ENCODE measurements at places on chromosomes 12 and 14.

DNA sequence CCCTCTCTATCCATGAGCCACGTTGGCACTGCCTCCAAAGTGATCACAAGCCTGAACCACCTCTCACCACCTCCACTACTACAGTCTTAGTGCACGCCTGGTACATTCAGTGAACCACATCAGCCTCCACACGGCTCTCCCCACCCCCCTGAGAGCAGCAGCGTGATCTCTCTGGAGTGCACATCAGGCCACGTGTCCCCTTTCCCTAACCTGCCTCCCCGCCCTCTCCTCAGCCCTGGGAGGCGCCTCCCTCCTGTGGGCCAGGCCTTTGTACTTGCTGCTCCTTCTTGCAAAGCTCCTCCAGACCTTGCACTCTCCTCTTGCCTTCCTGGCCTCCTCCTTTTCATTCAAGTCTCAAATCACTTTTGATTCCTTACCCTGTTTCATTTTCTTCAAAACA lies 49.8 kb downstream of the SLC6A12 start:
- peak; percentile 7 for DNase-seq

DNA sequence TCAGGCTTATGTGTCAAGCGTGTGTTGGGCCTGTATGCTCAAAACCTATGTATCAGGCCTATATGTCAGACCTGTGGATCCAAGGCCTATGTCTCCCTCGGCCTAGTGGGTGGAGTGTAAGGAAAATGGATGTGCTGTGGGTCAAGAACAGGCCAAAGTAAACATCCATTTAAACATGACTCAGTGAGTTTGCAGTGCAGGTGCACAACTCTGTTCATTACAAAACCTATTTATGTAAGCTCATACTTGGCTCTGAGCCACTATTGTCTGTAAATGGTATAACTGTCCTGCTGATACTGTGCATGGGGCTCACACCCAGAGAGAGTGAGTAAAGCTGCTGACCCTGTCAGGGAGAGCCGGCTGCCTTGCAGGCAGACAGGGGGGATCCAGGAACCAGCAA lies 249.7 kb upstream of the AVPR1A start:
- no peak for DNase-seq

DNA sequence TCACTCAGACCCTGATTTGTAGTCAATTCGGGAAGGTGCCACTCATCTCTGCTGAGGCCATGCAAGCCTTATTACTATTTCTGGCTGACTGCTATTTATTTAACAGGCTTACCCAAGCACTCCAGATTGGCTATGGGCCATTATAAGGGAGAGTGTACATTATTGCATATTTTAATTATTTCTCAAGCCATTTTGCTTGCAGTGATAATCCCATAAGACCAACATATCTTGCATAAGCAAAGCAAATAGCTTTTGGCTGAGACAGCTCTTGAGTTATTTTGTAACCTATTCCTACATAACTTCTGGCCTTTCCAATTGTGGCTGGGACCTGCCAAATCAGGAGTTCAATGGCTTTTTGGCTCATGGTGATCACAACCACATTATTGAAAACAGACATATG lies 509.6 kb upstream of the USP15 start:
- no peak for DNase-seq

DNA sequence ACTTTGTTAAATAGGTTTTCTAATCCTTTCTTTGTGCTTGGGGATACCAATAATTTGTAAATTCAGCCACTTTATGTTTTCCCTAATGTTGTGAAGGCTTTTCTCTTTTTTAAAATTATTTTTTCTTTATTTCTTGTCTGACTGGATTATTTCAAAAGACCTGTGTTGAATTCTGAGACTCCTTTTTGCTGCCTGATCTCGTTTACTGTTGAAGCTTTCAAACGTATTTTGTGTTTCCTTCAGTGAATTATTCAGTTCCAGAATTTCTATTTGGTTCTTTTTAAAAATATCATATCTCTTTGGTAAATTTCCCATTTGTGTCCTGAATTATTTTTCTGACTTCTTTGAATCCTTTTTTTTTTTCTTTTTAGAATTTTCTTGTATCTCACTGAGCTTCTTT lies 241.6 kb downstream of the LRIG3 start:
- DNase-seq = no peak

GRCh38 chr12:117126335-117126734 lies 27.1 kb upstream of the TESC start:
- no peak for DNase-seq

GRCh38 chr14:75487155-75487671 lies 35.1 kb upstream of the BATF start:
- peak; percentile 91 for DNase-seq

Data from OCI-LY7 (cell line).